ENCODE measurements at places on chromosomes 7 and 10.

DNA sequence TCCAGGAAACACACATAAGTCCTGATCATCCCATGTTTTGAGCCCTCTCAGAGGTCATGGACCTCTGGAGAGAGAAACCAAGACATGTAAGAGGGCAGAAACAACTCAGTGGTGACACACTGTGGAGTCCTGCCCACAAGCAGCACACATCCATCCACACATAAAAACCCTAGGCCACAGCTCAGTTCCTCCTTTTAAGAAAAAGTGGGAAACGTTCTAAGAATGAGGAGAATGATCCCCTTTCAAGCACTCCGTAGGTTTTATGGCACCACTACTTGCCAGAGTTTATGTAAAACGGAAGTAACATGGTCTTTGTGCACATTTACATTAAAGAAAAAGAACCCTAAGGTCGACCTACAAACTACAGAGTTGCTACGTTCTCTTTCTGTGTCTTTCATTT lies 19.9 kb downstream of the ATAD1 start:
- DNase-seq = no peak

DNA sequence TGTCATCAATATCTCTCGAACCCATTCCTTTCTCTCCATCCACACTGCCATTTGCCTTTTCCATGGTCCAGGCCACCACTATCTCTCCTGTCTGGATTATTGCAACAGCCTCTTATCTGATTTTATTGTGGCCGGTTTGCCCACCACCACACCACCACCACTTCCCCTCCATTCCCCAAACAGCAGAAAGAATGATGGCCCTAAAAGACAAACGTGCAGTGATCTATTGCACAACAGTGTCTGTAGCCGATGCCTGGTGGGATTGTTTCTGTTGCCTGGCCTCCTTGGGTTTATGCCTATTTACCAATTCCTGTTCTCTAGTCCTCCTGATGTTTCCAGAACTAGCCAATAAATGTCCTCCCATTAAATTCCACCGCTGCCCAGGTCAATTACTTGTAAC lies 10.2 kb upstream of the ST8SIA6 start:
- DNase-seq = no peak

DNA sequence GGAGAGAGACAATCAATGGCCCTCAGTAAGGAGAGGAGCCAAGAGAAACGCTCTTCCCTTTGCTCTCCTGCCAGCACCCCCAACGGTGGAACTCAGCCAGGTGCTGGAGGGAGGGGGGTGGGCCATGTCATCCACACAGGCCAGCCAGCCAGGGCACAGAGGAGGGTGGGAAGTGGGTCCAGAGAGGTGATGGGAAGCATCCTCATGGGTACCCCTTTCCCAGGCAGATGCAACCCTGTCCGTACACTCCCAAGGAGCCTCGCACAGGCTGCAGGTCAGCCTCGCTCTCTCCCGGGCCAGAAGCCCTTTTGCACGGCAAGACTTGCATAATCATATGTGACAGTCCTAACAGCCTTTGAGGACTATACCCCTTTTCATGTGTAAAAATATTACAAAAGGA lies 142.0 kb upstream of the NAMPT start:
- DNase-seq = no peak

GRCh38 chr10:86251426-86251825 lies 115.2 kb downstream of the GRID1 start:
- no peak for DNase-seq

DNA sequence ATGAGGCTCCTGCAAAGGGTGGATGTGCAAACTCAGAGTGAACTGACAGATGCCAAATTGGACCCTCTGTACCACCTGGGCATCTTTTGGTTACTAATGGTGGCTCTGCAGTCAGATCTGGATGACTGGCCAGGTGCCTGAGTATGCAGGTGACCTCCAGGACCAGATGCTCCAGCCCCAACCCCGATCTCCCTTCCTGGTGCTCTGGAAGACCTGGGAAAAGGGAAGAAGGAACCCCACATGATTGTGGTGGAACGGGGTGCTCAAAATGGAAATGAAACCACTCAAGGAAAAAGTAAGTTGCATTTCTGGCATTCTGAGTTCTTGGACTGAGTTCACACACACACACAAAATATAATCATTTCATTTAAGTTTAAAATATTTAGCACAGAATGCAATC lies 9.8 kb upstream of the AEBP1 start:
- no peak for DNase-seq

- no peak for DNase-seq
These were observed 1.2 kb downstream of the TECPR1 start for GRCh38 chr7:98250789-98251188.

DNA sequence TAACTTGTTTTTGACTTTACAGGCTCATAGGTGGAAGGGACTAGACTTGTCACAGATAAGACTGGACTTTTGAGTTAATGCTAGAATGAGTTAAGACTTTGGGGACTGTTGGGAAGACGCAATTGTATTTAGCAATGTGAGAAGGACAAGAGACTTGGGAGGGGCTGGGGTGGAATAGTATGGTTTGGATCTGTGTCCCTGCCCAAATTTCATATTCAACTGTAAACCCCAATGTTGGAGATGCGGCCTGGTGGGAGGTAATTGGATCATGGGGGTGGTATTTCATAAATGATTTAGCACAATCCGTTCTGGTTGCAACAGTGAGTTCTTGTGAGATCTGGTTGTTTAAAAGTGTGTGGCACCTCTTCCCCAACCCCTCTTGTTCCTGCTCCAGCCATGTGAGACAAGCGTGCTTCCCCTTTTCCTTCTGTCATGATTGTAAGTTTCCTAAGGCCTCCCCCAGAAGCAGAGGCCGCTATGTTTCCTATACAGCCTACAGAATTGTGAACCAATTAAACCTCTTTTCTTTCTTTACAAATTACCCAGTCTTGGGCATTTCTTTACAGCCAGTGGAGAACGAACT lies 22.6 kb downstream of the RNF216 start:
- DNase-seq = no peak

- peak; percentile 22 for DNase-seq
These were observed 38.6 kb upstream of the MET start for GRCh38 chr7:116633131-116633988.

DNA sequence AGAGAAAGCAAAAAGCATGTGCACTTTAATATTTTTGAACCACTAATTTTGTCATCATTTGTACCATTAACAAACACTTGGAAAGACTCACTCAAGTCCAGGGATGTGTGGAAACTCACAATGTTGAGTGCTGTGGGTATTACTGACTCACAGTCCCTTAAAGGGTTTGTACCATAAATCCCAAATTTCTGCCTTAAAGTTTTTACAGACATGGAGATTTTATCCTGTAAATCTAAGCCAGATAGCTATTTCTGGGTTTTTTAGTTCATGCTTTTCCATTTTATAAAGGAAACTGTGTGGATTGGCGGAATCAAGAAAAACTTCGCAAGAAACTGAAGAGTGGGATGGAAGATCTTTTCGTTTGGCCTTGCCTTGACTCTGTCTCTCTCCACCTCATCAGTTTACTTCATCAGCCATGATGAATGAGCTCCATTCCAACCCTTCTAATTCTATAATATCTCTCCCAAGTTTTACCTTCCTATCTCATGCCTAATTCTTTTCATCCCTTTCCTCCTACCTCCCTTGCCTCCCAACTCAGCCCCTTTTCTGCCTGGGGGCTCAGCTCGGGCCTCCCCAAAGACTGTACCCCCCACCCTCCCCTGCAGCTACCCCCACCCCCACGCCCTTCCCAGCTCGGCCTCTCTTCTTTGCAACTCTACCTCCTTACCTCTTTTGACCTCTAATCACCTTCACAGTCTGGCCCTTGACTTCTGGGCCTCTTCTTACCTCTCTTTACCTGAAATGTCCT lies 218.5 kb upstream of the MKLN1 start:
- DNase-seq = peak; percentile 14

- no peak for DNase-seq
These were observed 288.1 kb upstream of the PRKCQ start for GRCh38 chr10:6868036-6868725.

DNA sequence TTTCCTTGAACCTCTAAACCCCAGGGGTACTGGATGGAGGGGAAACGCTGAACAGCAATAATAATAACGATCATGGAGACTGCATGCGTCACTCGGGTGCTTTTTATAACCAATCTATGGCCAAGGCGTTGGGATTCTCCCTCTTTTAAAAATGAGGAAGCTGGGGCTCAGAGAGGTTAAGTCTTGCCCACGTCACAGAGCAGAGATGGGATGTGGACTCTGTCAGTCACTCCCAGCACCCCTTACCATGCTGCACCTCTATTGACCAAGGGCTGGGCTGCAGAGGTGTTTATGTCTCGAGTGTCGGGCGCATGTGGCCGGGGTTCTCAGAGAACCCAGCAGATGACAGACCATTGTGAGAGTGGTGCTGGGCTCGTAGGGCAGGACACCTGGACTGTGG lies 129.9 kb downstream of the CDH23 start:
- no peak for DNase-seq

- DNase-seq = no peak
These were observed 142.4 kb downstream of the ADCY1 start for GRCh38 chr7:45716380-45717203.

DNA sequence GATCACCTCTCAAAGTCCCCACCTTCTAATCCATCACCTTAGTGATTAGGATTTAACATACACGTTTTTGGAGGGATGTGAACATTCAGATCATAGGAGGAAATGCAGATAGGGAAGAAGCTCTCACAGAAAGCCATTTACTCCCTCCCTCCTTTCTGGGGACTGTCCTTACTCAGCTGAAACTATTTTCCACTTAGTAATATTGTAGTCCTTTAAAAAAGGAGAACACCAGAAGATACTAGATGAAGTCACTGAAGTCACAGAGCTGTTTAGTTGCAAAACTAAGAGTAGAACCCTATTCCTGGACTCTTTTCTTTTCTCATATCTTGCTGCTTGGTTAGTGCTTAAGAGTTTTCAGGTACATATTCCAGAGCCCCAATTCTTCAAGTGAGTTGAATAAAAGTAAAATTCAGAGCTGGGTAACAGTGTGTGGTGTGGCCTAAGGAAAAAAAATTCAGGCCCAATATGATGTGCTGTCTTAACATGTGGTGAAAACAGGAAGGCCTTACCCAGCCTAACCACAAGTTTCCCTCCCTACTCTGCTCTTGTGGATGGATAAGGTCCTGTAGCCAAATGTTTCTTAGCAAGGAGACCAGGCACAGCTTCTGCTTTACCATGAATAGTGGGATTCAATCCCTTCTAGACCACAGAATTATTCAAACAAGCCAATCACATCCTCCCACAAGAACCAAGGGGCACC lies 135.7 kb downstream of the INHBA start:
- DNase-seq = no peak

DNA sequence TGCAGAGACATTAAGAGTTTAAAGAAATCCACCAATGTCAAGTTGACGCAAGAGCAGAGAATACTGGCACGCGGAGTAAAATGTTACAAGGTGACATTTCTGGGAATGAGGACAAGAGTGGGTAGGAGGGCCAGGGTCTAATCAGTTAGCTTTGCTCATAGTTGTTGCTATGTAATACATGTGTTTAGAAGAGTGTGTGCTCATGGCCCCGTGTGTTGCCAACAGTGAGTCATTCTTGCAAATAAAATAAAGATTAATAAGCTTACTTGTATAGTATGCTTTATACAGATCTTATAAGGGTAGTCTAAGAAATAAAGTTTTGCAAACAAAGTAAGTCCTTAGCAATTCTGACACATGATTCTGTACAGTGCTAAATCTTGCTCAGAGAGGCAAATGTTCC lies 64.5 kb downstream of the DNMBP start:
- peak; percentile 63 for DNase-seq

DNA sequence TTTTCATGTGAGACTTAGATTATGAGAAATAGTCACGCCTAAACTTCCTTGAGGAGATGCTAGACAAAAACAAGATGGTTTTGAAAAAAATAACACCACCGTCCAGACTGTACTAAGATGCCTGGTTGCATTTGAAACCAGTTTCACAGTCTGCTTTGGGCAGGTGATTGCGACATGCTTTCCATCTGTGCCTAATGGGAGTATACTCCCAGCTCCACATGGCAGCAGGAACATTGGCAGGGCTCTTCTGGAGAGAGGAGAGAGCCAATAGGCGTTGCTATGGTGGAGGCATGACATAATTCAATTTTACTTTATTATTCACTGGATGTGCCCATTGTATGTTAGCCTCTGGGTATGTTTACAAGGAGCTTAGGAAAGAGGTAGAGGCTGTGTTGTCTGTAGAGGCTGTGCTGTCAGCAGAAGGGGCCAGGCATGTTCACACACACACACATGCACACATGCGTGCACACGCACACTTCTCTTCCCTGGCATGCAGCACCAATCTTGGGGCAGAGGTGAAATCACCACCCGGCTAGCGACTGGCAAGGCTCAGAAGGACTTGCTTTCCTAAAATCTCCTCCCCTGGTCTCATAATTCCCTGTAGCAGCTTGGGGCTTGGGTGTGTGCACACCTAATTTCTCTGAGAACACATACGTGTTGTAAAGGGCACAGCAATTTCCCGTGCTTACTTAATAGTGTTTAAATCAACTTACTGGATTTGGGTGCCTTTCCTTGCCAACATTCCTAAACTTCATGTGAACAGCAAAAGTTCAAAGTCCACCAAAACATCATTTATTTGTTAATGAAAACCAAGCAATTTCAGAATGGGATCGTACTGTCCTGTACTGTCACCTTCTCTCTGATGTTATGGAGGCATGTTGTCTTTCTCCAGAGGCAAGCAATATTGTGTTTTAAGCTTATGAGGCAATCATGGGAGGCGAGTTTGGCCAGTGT lies 162.1 kb downstream of the TCF7L2 start:
- DNase-seq = no peak

DNA sequence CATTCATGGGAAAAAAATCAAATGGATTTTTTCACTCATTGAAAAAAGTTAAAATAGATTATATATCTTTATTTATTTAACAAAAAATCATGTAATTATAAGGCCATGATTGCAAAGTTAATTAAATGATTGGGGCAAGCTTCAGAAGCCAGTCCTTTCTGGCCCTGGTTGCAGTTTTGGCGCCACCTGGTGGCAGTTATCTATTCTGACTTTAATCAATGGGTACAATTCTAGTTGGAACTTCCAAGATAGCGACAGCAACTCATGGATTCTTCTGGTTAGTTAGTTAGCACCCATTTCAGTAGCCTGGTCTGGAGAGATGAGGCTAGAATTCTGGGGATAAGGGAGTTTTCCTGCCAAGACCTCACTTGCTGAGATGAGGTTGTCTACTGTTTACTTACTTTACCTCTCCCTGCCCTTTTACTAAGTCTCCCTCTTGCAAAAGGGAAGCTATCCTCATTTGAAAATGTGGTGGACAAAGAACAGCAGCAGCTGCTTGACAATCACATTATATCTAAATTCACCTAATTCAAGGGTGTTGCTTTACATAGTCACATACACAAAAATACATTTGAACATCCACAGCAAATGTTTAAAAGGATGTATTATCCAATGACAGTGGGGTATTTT lies 42.3 kb downstream of the NOC3L start:
- DNase-seq = peak; percentile 66

DNA sequence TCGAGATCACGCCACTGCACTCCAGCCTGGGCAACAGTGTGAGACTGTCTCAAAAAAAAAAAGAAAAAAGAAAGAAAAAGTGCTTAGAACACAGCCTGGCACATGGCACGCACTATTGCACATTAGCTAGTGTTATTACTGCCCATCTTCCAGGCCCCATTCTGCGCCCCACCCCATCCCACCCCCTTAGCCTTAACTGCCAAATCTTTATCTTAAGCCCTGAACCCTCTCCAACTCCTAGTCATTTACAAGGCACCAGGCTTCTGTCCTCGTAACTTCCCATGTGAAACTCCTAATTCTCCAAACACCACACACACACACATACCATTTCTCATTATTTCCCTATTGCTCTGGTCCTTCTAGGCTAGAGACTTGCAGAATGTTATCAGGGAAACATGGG lies 4.8 kb downstream of the FRAT2 start:
- no peak for DNase-seq
